ENCODE measurements at places on chromosomes 1 and 21. TPM values are rescaled to one million over a fixed set of nuclear protein-coding genes. Genes with fewer than 3 reads are reported as not detected.

GRCh38 chr21:25896501-25897056 lies 161.8 kb downstream of the GABPA start:
- no peak overlapping the region for H3K27ac ChIP-seq
- H3K27me3 ChIP-seq: no peaks in the 10 kb centered on the region
- no peaks in the 10 kb centered on the region for H3K36me3 ChIP-seq

GRCh38 chr1:23867542-23867894 lies 572 bp downstream of the FUCA1 start:
- H3K27ac ChIP-seq: peak overlapping the region; percentile 66
- peak overlapping the region; percentile 98 for H3K4me3 ChIP-seq
- H3K27me3 ChIP-seq: no peaks in the 10 kb centered on the region
- no peaks in the 10 kb centered on the region for H3K36me3 ChIP-seq

GRCh38 chr1:22471078-22471477 lies 19.4 kb downstream of the ZBTB40 start:
- no peak overlapping the region for H3K27ac ChIP-seq
- peaks cover 57% of the 10 kb centered on the region for H3K4me1 ChIP-seq
- H3K27me3 ChIP-seq: no peaks in the 10 kb centered on the region
- DNase-seq: peak; percentile 68

DNA sequence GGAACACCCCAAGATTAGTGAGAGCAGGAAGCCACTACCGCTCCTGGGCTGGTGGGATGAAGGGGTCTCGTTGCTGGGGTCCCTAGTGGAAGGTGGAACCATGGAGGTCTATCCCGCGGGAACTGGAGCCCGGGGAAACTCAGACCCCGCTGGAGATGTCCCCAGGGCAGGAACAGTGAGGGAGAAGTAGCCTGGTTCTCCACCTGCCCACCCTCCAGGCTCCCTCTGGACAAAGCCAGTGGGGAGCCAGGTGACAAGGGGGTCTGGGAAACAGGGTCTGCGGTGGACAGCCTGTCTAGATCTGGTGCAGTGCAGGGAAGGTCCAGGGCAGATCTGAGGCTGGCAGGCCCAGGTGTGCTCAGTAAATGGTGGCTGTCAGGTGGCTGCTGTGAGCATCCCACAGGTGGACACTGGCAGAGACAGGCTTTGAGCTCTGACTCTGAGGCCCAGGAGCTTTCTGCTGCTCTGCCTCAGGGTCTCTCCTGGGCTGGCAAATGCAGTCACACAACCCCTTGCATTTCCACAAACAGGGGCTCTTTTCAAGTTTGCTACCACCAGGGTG lies 88.0 kb upstream of the TLR5 start:
- no peak overlapping the region for H3K4me3 ChIP-seq
- DNase-seq: no peak
- H3K27me3 ChIP-seq: no peaks in the 10 kb centered on the region
- no peaks in the 10 kb centered on the region for H3K36me3 ChIP-seq

- no peak overlapping the region for H3K4me3 ChIP-seq
- no peaks in the 10 kb centered on the region for H3K36me3 ChIP-seq
Observed at GRCh38 chr1:187842406-187843165, 1013.8 kb downstream of the PLA2G4A start.

GRCh38 chr1:230917284-230918135 lies 49.2 kb upstream of the C1orf198 start:
- H3K36me3 ChIP-seq: no peaks in the 10 kb centered on the region
- H3K4me3 ChIP-seq: no peak overlapping the region
- no peaks in the 10 kb centered on the region for H3K4me1 ChIP-seq

DNA sequence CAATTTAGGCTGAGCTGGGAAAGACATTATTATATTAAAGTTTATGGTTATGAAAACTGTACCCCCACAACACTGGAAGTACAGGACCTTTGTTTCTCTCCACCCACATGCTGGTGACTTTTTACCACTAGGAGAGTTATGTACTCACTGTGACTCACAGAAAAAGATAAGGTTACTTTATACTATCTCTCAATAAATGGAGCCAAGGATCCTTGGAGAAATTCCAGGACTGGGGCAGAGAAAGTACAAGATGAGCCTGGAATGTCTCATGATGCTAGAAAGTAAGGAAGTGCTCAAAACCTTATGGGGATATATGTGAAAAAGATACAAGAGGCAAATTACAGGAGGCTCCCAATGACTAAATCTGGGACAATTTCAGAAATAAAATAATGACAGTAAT lies 63.9 kb upstream of the C1orf105 start:
- no peak overlapping the region for H3K27ac ChIP-seq
- no peaks in the 10 kb centered on the region for H3K36me3 ChIP-seq
- H3K27me3 ChIP-seq: no peaks in the 10 kb centered on the region
- DNase-seq: no peak
- no peak overlapping the region for H3K4me3 ChIP-seq
- peaks cover 20% of the 10 kb centered on the region for H3K4me1 ChIP-seq

GRCh38 chr21:16117851-16118590 lies 388.2 kb downstream of the USP25 start:
- H3K27ac ChIP-seq: no peak overlapping the region
- no peak for DNase-seq
- H3K27me3 ChIP-seq: no peaks in the 10 kb centered on the region
- no peak overlapping the region for H3K4me3 ChIP-seq
- no peaks in the 10 kb centered on the region for H3K4me1 ChIP-seq
- no peaks in the 10 kb centered on the region for H3K36me3 ChIP-seq

- H3K36me3 ChIP-seq: no peaks in the 10 kb centered on the region
- no peak for DNase-seq
- H3K4me1 ChIP-seq: no peaks in the 10 kb centered on the region
- no peak overlapping the region for H3K27ac ChIP-seq
Observed at GRCh38 chr1:245704341-245704740, 549.6 kb downstream of the KIF26B start.

- H3K36me3 ChIP-seq: no peaks in the 10 kb centered on the region
- no peak overlapping the region for H3K4me3 ChIP-seq
- no peak overlapping the region for H3K27ac ChIP-seq
- no peaks in the 10 kb centered on the region for H3K27me3 ChIP-seq
Observed at GRCh38 chr1:236066828-236067386, 2.0 kb upstream of the NID1 start.

Gene HFM1
- total RNA-seq: 1.9 TPM

- DNase-seq: no peak
- H3K4me1 ChIP-seq: no peaks in the 10 kb centered on the region
- H3K27ac ChIP-seq: no peak overlapping the region
- H3K27me3 ChIP-seq: no peaks in the 10 kb centered on the region
- H3K4me3 ChIP-seq: no peak overlapping the region
- no peaks in the 10 kb centered on the region for H3K36me3 ChIP-seq
Observed at GRCh38 chr1:32045772-32046171, 27.0 kb upstream of the TMEM39B start.

- H3K27ac ChIP-seq: no peak overlapping the region
- H3K36me3 ChIP-seq: peaks cover 15% of the 10 kb centered on the region
- peak overlapping the region; percentile 70 for H3K4me3 ChIP-seq
- no peak for DNase-seq
- no peaks in the 10 kb centered on the region for H3K27me3 ChIP-seq
Observed at GRCh38 chr1:38014171-38014570, 1.6 kb downstream of the UTP11 start.
